ENCODE measurements at places on chromosomes 3 and 15. TPM values are rescaled to one million over a fixed set of nuclear protein-coding genes. Genes with fewer than 3 reads are reported as not detected.

DUOX1 gene
- 0.07 TPM for total RNA-seq

GOLGA8G gene
- total RNA-seq: not detected

TM6SF1 gene
- total RNA-seq: 15.9 TPM

SRGAP3 gene
- total RNA-seq: 1.3 TPM

SMCO1 gene
- total RNA-seq: not detected

AHSG gene
- not detected for total RNA-seq

ASB14 gene
- not detected for total RNA-seq

ZNF774 gene
- 3.0 TPM for total RNA-seq

GPR15 gene
- 30.4 TPM for total RNA-seq

CAMK2N2 gene
- 0.20 TPM for total RNA-seq

DLEC1 gene
- total RNA-seq: 1.0 TPM

TMIE gene
- not detected for total RNA-seq

C3orf22 gene
- total RNA-seq: not detected

QTRT2 gene
- 36.5 TPM for total RNA-seq

SCAANT1 gene
- total RNA-seq: not detected

PATL2 gene
- 62.1 TPM for total RNA-seq

ACY1 gene
- 23.1 TPM for total RNA-seq

DCBLD2 gene
- total RNA-seq: 0.93 TPM

GUCA1C gene
- total RNA-seq: not detected

MUSTN1 gene
- 3.0 TPM for total RNA-seq

PLAAT1 gene
- total RNA-seq: not detected

FBXO40 gene
- total RNA-seq: not detected

OSBPL10 gene
- total RNA-seq: 4.7 TPM

DUOXA2 gene
- total RNA-seq: not detected

GATM gene
- total RNA-seq: 1.3 TPM

CLEC3B gene
- 1.0 TPM for total RNA-seq

MCTP2 gene
- total RNA-seq: 71.2 TPM

CCK gene
- total RNA-seq: not detected

DHFR2 gene
- total RNA-seq: 7.9 TPM

KLHL40 gene
- total RNA-seq: not detected

P2RY14 gene
- 17.8 TPM for total RNA-seq

Measured in T-helper 1 cell treated with Interleukin-12 subunit alpha and Interleukin-12 subunit beta and Interleukin-4 antibody, amounts not matched to agents 30 ng/mL and 1 ng/mL, for 36 hours (primary cell).